Stimulated activated CD4-positive, alpha-beta T cell treated with anti-CD3 and anti-CD28 coated beads, Interleukin-15, amount 100 ng/mL, for 1 hour (primary cell): ENCODE measurements at places on chromosomes 2 and 18.

GRCh38 chr2:166917415-166917814 is 29.1 kb downstream of the XIRP2 start:
- no peak for DNase-seq

DNA sequence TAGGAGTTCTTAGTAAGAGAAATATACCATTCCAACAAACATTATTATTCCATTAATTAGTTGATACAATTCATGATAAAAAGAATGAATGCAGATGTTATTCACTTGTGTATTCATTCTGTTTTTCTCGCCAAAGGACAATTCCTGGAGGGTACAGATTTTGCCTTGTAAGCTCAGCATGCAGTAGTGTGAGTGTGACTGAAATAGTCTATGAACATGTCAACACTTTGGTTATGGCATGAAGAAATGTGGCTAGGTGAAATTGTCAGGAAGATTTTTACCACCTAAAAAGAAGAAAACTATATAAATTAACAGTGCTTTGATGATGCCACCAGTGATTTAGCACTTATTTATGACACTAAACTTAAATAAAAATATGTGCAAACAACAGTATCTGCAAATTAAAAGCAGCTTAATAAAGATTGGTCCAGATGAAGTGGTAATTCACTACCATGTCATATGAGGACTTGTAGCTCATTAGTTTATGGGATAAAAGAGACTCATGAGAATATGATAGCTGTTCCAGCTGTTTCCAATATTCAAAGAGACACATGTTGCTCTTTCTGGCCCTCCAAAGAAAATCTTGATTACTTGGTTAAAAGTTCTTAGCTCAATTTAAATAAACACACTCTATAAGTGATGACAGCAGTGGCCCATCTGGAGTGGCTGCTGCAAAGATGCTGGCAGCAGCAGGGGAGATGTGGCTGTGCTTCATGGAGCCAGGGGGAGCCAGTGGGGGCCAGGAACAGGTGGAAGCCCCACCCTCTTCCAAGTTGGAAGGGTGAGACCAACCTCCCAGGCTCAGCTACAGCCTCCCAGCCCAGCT is 165.0 kb downstream of the CDH19 start:
- no peak for DNase-seq

DNA sequence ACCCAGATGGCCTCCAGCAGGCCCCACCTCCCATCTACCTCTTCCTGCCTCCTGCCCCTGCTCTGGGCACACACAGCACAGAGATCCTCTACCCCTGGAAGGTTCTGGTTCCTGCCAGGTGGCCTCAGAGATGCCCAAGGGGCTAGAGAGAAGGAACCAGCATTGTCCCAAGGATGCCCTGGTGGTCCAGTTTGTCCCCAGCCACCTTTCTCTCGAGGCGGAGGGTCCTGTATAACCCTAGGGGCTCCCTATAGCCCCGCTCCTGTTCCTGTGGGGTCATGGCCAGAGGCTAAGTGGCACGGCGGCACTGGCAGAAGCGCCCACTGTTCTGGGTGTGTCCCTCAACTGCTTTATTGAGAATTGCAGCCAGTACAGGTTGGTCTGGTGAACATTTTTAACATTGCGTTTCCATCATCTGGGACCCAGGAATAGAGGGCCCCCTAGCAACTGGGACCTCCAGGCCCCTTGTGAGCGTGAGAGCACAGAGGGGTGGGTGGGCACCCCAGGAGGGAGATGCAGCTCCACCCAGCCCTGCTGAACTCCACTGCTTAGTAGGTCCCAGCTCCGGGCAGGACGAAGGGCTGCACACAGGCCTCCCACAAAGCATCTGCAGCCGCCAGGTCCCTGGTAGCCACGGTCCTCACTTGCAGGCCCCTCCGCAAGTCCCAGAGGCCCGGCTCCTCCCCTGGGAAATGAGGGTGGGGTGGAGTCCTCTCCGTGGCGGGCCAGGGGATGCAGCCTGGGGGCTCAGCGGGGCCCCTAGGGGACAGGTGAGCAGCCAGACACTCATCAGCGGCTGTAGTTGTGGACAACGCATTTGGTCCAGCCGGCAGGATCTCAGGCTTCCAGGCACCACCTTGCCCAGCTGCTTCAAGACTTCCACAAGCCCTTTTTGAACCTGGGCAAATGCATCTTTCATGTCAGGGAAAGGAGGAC is 33.1 kb downstream of the GPC1 start:
- DNase-seq, result no peak

DNA sequence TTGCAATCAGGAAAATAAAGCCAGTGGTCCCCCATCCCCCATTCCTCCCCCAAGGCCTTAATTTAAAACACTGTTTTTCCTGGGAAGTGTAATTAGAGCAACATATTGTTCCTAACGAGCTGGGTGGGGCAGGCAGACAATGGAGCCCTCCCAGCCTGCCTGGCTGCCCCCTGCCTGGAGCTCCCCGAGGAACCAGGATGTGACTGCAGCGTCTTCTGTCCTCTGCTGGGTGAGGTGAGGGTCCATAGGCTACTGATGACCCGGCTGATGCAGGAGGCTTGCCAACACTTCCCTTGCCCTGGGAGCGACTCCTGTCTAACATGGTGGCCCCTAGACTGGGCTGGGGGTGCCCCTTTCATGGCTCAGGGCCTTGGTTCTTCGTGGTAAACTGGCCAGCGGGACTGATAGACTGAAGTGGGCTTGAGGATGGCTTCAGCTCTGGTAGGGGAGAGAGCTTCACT is 152.4 kb downstream of the DYSF start:
- DNase-seq, result no peak

GRCh38 chr18:77329651-77330050 is 80.0 kb downstream of the GALR1 start:
- no peak for DNase-seq

DNA sequence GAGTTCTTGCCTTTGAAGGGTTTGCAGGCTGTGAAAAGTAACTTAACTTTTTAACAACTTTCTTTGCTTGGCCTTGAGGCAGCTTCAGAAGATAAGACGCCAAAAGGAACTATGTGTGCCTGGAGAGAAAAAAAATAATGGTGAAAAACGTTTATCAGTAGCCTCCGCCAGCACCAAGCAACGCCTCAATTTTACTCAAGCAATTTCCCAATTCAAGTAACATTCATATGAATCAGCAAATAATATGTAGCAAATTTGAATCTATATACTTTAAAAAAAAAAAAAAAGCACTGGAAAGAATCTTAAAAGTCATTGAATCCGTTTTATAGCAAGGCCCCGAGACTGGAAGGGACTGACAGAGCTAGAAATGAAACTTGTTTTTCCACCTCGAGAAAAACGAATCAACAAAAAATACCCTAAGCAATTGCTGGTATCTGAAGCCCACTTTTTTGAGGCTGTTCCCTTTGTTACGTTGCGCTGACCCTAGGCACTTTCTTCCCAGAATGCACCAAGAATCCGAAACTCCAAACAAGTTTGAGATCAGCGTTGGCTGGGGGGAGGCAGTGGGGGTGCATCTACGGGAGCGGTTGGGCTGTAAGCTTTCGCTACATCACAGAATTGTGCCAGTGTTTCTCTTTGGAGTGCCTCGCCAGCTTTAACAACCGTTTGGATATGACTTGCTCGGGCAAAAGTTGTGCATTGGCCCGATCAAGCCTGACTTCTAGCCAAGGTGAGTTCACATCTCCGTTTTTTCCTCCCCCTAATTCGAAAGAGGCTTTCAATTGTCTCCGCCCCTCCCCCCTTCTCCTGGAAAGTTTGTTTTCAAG is 2.7 kb upstream of the TGIF1 start:
- no peak for DNase-seq

DNA sequence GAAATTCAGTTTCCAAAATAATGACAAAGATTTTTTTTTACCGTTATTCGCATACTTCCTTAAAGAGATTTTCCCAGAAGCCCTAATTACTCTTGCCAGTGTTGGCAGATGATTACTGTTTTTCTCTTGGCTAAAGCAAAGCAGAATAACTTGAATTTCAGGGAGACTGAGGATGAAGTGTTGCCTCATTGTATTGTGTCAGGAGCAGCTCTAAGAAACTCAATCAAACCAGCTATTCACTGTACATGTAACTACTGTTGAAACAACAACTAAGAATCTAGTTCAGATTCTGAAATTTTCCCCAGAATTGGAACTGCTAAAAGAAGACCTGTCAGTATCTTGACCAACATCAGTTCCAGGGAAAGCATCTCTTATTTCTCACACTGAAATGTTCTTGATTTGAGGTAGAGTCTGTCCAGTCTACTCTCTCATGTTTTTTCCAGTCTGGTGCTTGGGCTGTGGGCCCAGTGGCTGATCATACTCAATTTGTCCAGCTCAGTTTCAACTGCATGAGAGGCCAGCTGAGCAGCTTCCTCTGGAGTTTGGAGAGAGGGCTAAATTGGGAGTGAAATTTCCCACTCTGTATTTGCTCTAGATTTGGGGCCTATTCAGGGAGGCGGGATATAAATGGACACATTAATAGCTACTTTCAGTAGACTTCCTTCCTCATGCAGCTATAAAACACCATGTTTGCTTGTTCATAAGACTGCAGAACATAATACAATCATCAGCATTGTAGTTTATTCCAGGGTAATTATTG is 78.5 kb downstream of the PPP1R1C start:
- no peak for DNase-seq

- DNase-seq, result no peak
Measured at GRCh38 chr2:107436281-107436680, 390.4 kb upstream of the RGPD4 start.

DNA sequence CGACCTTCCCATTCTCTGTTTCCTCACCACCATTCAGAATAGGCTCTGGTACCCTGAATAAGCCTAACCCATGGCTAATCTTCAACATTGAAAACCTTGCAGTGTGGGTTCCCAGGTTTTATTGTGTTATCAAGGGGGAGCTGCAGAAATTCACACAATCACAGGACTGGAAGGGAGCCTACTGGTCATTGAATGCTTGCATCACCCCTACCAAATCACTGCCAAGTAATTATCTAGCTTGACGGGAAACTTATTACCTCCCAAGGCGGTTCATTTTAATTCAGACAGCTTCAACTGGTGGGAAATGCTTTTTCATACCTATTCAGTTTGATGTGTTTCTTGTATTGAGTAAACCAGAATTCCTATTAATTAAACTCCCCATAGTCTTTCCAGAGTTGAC is 33.6 kb upstream of the EFEMP1 start:
- no peak for DNase-seq

DNA sequence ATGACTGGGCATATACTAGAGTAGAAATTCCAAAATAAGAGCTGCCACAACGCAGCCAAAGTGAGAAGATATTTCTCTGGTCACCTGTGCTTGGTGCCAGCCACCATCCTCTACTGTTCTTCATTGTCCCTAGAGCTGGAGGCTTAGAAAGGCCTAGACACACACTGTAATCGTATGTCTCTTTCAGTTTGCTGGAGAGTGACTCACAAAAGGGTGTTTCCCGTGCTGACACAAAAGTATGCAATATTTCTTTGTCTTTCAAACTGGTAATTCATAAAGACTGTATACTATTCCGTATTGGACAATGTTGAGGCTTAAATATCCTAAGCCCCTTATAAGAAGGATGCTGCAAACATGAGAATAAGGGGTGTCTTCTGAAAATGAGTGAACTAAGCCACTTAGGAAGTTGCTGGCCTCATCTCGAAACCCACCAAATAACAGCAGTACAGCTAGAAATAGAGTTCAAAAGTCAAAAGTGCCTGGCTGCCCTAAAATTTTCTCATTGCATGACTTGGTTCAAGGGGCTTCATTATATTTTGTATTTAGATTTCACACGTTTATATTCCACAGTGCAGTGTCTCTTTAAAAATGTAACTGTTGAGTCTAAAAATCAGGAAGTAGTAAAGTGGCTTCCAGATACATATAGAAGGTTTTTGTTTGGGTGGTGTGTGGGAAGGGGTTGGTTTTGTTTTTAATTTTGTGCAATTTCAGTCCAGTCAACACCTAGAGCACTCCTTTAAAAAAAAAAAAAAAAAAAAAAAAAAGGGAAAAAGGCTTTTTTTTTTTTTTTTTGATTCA is 601.1 kb downstream of the ARHGAP15 start:
- no peak for DNase-seq

- no peak for DNase-seq
Measured at GRCh38 chr2:12816379-12817306, 99.9 kb downstream of the TRIB2 start.

DNA sequence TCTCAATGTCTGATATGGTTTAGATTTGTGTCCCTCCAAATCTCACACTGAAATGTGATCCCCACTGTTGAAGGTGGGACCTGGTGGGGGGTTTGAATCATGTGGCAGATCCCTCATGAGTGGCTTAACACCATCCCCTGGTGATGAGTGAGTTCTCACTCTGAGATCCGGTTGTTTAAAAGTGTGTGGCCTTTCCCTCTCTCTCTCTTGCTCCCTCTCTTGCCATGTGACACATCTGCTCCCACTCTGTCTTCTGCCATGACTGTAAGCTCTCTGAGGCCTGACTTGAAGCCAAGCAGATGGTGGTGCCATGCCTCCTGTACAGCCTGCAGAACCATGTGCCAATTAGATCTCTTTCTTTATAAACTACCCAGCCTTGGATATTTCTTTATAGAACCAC is 108.8 kb downstream of the RBMS1 start:
- no peak for DNase-seq

DNA sequence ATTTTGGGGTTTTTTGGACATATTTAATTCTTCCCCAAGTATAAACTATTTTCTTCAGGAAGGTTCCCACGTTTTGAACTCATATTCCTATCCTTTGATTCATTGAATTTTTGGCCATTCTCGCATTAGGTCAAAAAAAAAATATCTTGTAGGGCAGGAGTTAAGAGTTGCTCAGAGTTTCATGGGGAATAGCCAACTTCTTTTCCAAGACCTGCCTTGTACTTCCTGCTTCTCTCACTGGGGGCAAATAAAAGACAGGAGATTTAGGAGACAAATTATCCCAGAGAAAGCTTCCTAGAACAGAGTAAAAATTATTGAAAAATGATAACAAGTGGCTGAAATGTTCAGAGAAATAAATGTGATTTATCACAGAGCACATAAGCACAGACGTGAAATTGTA is 55.2 kb upstream of the BCL11A start:
- DNase-seq, result no peak

DNA sequence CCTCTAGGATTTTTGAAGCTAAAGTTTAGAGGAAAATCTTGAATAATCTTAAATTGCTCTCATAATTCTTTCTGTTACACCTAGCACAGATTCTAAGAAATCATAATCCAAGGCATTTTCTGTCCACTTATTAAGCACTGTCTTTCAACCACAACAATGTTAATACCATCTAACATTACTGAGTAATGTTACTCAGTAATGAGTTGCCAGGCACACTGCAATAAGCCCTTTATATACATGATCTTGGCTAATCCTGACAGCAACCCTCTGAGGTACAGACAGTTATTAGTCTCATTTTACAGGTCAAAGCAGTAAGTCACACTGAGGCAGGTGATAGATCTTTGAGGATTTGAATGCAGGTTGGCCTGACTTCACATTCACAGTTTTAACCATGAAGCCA is 291.9 kb downstream of the ALK start:
- no peak for DNase-seq

GRCh38 chr2:174336501-174337336 is 2.0 kb downstream of the SP9 start:
- DNase-seq, result no peak

GRCh38 chr18:6997808-6998207 is 119.8 kb downstream of the LAMA1 start:
- DNase-seq, result no peak

- no peak for DNase-seq
Measured at GRCh38 chr18:36580266-36580665, 248.5 kb downstream of the TPGS2 start.

- DNase-seq, result no peak
Measured at GRCh38 chr2:144471305-144472045, 48.4 kb downstream of the ZEB2 start.
